ENCODE measurements at places on chromosomes 5 and 9.

GRCh38 chr5:152051499-152052454 lies 127.1 kb upstream of the GLRA1 start:
- DNase-seq: no peak

GRCh38 chr5:159838551-159839222 lies 77.6 kb upstream of the ADRA1B start:
- DNase-seq: no peak

DNA sequence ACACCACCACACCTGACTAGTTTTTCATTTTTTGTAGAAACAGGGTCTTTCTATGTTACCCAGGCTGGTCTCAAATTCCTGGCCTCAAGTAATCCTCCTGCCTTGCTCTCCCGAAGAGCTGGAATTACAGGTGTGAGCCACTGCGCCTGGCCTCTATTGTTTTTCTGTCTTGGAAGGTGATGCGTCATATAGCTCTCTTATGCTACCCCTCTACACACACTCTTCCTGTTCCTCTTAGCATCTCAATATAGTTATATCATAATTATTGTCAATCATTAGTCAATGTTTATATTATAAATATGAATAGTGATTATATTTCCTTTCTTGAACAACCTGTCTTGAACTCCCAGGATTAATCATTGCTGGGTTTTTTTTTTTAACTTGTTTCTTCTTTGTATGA lies 7.3 kb downstream of the PKD2L2 start:
- DNase-seq: no peak

- DNase-seq: no peak
Observed at GRCh38 chr5:33409435-33410170, 31.2 kb upstream of the TARS1 start.

DNA sequence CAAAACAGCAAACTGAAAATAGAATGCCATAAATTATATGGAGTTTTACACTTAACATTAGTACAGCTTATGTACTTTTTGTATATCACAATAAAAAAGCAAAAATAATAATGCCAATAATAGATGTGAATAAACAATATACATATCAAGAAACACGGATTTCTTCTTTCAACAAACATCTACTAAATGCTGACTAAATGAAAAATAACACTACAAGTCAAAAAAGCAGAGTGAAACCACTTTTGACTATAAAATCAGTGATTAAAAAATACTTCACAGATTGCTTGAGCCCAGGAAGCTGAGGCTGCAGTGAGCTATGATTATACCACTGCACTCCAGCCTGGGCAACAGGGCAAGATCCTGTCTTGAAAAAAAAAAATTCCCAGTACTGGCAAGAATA lies 32.2 kb downstream of the FANCC start:
- DNase-seq: no peak

DNA sequence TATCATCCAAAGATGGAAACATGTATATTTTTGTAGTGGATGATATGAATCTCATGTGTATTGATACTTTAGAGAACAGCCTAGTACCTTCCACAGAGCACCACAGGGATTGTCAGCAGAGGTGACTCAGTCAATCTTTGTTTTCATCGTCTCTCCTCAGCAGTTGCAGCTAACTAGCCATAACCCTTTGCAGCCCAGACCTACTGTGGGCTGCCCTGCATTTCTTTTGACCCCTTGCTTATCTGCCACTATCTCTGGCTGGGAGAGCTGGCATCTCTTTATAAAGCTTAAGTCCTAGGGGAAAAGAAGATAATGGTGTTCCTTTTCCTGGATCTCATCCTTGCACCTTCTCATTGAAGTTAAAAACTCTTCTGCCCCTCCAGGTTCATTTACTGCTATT lies 28.7 kb downstream of the HMGCR start:
- DNase-seq: no peak

GRCh38 chr5:84816160-84816559 lies 431.5 kb upstream of the EDIL3 start:
- no peak for DNase-seq

DNA sequence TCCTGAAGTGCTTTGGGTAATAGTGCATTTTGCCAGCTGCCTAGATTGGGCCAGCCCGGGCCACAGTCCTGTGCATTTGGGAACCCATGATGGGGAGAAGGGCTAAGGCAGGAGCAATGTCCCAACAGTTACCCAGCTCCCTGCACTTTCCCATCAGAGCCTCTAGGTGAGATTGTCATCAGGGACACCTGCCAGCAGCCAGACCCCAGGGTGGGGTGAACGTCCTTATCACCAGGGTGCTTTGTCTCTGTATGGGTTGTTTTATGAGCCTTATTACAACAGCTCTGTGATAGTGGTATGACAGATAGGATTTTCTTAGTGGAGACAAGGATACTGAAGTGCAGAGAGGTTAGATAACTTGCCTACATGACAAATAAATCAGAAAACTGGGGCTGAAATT lies 365.7 kb downstream of the OSTF1 start:
- DNase-seq: no peak

GRCh38 chr5:170474489-170475274 lies 29.1 kb upstream of the KCNIP1 start:
- DNase-seq: no peak

DNA sequence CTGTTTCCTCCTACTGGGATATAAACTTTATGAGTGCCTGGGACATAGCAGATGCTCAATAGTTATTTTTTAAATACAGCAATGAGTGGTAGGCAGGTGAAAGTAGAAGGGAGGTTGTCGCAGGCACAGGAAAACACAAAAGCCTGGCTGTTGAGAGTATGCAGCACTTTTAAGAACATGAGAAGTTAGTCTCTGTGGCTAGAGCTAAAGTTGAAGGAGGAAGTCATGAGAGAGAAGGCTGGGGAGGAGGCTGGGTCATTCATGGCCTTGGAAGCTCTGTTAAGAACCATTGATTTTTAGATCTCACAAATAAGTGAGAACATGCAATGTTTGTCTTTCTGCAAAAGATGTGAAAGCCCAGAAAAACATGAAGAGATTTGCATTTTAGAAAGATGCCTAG lies 126.7 kb downstream of the PRKACG start:
- DNase-seq: no peak

GRCh38 chr5:144248015-144248414 lies 77.3 kb downstream of the KCTD16 start:
- DNase-seq: no peak

GRCh38 chr5:131541071-131541470 lies 94.0 kb downstream of the RAPGEF6 start:
- DNase-seq: peak; percentile 93

- no peak for DNase-seq
Observed at GRCh38 chr5:158979749-158980521, 119.8 kb downstream of the EBF1 start.

GRCh38 chr5:4651806-4652565 lies 488.1 kb upstream of the ADAMTS16 start:
- no peak for DNase-seq
